Renal pelvis (tissue), 12 donors: ENCODE measurements at places on chromosomes 6 and 20.

- no peak for DNase-seq
Observed at GRCh38 chr6:109736273-109737025, 45.4 kb downstream of the FIG4 start.

- DNase-seq: no peak
Observed at GRCh38 chr6:42370323-42370985, 81.3 kb downstream of the TRERF1 start.

GRCh38 chr6:13455552-13455966 lies 31.8 kb downstream of the GFOD1 start:
- DNase-seq: no peak

GRCh38 chr6:55708711-55709110 lies 129.7 kb upstream of the HMGCLL1 start:
- DNase-seq: no peak

DNA sequence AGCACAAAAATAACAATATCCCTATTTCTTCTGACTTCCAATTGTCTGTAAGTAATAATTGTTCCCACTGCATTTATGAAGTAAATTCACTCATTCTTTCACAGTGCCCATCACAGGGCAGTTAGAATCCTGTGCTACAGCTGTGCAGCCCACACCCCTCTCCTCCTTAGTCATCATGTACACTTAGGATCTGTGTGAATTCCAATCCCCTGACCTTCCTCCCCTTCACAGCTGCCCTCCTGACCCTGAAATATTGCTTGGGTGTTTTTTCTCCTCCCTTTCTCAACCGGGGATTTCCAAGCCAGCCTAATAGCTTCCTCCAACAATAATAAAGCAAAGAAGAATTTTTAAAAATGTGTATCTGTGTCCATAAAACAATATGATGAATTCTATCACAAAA lies 91.5 kb upstream of the BEND6 start:
- no peak for DNase-seq

DNA sequence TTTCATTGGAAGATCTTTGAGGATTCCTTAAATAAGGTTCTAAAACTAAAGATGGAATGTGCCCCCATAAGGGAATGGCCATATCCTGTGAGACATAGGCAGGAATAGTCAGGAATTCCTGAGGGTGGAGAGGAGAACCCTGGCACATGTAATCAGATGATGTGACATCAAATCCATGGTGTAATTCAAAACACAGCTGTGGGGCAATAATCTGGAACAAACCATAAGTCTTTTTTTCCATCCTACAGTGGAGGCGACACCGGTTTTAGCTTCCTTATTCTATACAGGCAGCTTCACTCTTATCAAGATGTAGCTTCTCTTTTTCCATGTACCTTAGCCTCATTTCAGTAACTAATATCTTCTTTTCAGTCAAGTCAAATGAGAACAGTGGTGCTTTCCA lies 133.6 kb upstream of the CITED2 start:
- no peak for DNase-seq

- peak; percentile 48 for DNase-seq
Observed at GRCh38 chr6:134267917-134268361, 50.0 kb downstream of the SGK1 start.

DNA sequence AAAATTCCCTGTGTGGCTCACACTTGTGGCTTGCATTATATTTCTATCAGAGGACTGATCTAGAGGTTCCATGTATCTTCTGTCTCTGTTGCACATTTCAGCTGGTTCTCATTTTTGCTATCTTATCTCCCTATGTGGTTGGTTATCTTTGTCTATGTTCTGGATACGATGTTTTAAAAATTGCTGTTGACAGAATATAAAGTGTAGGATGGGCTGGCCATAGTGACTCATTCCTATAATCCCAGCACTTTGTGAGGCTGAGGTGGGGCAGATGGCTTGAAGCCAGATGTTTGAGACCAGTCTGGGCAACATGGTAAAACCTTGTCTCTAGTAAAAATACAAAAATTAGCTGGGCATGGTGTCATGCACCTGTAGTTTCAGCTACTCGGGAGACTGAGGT lies 9.9 kb upstream of the ULBP3 start:
- DNase-seq: no peak

DNA sequence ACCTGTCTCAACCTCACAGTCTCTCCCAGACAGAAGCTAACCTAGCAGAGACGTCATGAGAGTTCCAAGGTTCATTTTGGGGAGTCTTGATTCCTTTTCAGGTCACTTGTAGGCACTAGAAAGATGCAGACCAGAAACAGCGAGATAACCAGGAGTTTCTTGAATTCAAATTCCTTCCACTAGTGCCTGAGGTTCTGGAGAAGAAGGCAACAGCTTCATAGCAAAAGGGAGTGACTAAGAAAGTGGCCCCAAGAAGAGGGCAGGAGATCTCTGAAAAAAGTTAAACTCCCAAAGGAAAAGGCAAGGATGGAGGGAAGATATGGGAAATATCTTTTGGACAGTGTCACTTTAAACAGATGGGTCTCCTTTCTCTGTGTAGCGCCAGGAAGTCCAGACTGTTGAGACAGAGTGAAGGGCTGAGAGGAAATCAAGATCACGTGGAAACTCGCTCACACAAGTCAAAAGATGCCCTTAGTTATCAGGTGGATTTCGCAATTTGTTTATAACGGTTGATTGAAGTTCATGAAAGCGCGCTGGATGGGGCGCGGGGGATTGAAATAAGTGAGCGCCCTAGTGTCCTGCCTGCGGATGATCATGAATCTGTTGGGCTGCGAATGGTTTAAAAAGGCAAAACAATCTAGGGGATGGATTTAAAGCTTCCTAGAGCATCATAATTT lies 4.8 kb upstream of the PRSS16 start:
- DNase-seq: no peak

DNA sequence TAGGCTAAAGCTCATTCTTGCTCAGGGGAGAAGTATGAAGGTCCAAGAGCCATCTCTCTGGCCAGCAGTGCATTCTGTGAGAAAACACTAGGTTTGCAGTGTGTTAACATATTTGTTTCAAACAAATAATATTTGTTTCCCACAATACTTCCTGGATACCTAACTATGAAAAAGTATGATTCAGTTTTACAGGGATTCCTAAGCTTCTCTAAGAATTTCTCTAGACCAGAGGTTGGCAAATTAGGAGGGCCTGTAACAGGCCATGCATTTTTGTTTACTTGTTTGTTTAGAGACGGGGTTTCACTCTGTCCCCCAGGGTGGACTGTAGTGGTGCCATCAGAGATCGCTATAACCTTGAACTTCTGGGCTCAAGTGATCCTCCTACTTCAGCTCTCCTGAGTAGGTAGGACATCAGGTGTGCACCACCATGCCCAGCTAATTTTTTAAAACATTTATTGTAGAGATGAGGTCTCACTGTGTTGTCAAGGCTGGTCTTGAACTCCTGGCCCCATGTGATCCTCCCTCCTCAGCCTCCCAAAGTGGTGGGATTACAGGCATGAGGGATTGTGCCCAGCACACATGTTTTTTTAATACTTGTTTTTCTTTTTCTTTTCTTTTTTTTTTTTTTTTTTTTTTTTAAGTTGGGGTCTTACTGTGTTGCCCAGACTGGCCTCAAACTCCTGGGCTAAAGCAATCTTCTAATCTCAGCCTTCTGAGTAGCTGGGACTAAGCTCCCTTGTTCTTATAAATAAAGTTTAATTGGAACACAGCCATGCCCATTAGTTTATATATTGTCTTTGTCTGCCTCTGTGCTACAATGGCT lies 71.7 kb downstream of the ADGRG6 start:
- DNase-seq: no peak

- no peak for DNase-seq
Observed at GRCh38 chr6:148324297-148324985, 18.2 kb upstream of the SASH1 start.

DNA sequence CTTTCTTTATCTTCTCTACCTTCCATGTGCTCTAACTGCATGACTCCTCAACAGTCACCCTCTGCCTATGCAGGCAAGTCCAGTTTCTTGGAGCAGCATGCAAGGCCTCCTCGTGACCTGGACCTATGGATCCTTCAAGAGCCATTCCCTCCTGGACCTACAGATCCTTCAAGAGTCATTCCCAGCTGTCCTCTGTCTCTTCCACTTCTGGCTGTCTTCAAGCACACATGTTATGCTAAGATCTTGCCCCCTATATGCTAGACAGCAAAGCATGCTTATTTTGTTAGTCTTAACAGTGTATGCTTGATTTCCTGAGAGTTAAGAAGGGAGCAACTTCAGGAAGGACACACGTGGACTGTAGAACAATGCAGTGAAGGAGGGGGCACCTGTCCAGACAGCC lies 7.5 kb downstream of the ID4 start:
- DNase-seq: no peak

DNA sequence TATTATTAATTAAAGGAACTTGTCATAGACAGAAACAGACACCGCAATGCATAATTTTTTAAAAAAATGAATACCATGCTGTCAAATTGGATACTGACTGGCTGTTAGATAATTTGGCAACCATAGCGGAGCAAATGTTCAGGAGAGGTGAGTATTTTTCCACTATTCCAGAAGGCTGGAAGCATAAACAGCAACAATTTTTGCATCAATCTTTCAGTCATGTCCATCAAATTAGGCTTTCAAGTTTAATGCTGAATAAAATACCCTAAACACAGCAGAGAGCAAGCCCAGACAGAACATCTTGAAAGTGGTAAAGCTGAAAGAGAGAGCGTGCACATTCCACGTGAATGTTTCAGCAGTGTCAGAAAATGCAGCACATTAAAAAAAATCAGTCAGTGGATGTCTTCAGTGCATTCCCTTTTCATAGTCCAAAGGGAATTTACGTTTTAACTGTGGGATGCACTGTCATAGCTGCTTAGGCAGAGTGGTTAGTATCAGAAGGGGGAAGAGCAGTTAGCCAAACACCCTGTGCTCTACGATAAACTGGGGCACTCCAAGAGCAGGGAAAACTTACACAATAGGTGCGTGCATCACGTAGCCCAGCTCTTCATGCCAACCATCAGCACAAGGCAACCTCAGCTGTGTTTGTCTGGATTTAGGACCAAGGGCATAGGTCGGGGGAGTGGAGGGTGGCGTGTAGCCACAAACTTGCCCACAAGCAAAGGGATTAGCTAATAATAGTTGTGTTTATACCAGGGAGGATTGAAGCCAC lies 116.2 kb upstream of the STMND1 start:
- DNase-seq: no peak

DNA sequence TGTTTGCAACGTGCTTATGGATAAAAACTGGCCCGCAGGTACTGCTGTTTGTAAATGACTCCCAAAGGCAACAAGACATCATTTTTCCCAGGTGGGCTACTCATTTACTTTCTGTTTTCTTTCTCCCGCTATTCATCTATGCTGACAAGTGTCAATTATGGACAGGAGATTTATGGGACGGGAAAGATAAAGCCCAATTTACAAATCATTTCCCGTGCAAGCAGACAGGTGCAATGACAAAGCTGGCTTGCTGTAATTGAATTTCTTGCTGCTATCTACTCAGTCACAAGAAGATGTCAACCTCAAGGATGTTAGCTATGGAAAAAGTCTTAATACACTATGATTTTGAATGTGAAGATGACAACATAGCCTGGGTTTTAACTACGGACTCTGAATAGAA lies 125.5 kb downstream of the EPHA7 start:
- DNase-seq: no peak

DNA sequence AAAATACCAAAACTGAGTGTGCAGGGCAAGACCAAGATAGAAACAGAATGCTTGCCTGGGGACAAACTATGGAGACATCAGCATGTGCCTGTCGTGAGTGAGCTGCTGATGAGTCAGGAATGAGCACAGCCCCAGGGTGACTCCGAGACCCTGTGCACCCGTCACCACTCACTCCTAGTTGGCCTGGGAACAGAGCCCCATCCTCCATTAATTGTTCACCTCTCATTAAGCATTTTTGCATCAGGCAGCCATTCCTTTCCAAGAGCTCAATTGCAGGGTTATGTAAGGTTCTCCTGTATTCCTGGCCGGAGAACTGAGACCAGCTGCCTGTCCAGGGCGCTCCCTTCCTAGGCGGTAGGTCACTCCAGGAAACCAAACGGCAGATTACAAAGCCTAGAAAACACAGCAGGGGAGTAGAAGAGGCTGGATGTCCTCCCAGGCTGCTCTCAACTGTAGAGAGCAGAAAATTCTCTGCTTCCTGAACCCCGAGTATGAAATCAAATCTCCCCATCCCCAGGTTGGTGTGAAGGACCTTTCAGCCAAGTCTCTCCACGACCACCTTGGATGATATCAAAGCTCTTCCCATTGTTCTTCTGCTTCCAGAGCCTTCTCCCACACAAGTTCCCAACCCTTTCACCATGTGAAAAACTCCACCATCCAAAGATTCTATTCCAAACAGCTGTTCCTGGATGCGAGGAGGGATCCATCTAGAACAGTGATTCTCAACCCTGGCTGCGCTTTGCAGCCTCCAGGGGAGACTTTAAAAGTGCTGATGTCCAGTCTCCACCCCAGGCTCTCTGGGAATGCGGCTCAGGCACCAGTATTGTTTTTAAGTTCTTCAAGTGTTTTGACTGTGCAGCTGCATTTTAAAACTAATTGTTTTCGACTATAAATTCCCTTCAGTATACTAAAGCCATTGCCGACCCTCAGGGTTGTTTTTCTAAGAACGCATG lies 532.6 kb upstream of the JARID2 start:
- no peak for DNase-seq

- no peak for DNase-seq
Observed at GRCh38 chr6:150153905-150154492, 11.2 kb downstream of the PPP1R14C start.

GRCh38 chr6:30452736-30453507 lies 36.4 kb upstream of the HLA-E start:
- no peak for DNase-seq

DNA sequence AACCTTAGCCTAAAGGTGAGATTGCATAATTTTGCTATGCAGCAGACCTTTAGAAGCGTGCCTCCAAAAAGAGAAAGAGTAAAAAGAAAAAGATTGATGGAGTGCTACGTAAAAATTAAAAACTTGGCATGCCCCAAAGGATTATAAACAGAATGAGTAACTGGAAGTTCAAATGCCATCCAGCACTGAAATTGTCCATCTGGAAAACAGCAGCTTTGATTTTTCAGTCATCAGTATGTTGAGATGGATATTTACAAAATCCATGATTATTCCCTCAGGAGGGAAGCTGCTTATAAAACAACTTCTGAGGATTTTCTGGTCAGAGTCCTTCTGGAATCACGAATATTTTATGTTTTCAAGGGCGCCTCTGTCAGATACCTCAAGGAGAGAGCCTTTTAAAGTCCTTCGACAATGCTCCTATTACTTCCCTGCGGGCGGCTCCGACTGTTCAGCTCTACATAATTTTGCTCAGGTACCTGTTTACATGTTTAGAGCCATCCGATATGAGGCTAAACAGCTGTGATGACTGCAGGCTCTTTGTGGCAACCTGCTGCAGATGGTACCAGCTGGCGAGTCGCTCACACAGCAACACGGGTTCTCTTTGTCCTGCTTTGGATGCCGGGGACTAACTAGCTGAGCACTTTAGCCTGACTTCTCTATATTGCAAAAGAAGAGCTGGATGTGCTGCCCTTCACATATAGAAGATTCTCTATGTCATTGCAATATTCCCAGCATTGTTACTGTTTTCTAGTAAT lies 83.3 kb downstream of the RCAN2 start:
- peak; percentile 28 for DNase-seq
